ENCODE measurements at places on chromosomes 13 and 19.

DNA sequence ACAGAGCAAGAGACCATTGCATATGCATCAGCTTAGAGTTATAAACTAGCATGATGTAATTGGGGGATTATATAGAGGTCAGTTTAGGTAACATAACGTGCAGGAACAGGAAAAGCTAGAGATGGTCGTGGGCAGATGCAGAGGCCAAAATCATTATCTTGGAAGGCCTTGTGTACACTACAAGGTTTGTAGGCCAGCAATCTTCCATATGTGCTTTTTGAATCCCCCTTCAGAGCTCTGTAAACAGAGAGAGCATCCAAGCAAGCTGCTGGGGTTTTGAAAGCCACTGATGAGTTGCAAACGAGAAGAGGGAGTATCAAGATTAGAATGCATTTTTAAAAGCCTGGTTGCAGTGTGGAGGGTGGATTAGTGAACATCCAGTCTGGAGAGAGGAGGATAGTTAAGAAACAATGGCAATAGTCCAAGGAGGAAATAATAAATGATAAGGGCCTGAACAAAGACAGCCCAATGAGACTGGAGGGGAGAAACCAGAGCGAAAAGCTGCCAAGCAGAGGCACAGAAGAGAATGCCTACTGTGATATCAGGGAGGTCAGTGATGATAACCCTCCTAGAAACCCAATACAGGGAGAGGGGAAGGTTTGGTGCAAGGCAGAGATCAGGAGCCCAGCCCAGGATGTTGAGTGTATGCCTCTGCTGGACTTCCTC lies 109.6 kb downstream of the ZAR1L start:
- no peak for DNase-seq

DNA sequence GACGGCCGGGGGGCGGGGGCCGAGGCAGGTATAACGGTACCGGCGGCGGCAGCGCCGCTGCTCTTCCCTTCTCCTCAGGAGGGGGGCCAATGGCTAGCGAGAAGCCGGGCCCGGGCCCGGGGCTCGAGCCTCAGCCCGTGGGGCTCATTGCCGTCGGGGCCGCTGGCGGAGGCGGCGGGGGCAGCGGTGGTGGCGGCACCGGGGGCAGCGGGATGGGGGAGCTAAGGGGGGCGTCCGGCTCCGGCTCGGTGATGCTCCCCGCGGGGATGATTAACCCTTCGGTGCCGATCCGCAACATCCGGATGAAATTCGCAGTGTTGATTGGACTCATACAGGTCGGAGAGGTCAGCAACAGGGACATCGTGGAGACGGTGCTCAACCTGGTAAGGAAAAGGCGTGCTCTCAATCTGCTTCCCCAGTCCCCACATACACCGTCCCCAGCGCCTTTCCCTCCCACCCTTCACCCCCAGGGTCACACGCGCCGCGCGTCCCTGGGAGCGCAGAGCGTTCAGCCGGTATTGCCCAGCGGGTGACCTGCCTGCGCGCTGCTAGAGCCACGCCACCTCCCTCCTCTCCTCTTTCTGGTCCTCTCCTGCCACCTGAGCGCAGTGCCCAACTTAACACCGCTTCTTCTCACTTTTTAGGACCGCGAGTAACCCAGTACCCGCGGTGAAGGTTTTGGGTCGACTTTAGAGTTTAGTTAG lies 814 bp downstream of the NBEA start:
- no peak for DNase-seq

- DNase-seq: no peak
Measured at GRCh38 chr13:24050292-24050711, 110.2 kb upstream of the SPATA13 start.

DNA sequence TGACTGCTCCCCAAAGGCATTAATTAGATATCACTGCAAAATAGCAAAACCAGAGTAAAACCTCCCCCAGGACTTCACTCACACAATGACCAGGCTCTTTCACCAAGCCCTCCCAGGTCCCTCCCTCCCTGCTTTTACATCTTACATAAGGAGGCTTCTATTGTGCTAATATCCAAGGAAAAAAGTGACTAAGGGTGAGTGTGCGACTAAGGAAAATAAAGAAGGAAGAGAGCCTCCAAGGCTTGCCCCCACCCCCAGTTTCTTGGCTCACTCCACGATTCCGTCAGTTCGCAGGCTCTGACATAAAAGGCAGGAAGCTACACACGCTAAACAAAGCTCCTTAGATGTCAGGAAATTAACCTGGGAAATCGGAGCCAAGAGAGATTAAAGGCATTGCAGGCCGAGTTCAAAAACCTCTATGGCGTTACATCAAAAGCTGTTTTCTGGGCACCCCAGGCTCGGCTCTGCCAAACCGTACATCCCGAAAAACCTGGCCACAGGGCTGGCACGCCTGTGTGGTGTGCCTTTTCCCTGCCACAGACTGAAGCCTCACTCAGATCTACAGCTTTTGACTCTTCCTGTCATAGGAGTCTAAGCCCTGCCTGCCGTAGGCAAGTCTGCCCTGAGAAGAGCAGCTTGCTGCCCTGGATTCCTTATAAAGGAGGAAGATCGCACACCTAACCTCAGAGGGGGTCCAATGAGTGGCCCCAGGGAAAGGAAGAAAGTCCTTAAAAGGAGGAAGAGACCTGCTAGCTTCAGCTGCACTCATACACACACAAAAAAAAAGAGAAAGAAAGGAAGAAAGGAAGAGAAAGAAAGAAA lies 67.0 kb upstream of the SERP2 start:
- DNase-seq: no peak

- no peak for DNase-seq
Measured at GRCh38 chr13:75812751-75813181, 176.6 kb downstream of the LMO7 start.

DNA sequence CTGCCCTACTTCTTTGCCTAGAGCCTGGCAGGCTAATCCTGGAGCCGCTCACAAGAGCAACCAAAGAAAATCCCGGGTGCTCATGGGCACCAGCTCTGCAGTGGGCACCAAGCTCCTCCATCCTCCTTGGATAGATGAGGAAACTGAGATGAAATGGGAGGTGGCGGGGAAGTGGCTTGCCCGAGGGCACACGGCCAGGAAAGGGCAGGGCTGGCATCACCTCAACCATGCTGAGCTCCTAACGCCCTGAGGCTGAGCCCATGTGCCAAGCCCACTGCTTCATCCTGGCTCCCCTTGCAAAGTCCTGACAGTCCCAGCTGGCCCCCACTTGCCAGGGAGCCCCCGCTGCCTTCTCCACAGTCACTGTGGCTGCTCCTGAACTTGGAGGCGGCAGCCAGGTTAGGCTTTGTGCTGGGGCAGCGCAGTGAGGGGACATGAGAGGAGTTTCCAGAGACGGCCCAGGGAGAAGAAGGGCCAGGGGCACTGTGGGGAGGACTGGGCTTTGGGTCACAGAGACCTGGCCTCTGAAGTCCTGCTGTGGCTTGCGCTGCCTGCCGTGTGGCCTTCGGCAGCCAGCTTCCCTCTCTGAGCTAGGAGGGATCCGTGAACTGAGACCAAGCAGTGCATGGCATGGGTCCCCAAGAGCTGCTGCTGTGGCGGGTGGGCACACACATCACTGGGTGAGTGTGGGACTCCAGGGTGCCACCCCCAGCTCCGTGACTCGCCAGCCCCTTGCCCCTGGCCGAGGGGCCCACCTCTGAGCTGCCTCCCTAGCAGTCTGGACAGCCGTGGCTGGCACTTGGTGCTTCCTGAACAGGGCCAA lies 17.5 kb downstream of the TMED1 start:
- DNase-seq: no peak

DNA sequence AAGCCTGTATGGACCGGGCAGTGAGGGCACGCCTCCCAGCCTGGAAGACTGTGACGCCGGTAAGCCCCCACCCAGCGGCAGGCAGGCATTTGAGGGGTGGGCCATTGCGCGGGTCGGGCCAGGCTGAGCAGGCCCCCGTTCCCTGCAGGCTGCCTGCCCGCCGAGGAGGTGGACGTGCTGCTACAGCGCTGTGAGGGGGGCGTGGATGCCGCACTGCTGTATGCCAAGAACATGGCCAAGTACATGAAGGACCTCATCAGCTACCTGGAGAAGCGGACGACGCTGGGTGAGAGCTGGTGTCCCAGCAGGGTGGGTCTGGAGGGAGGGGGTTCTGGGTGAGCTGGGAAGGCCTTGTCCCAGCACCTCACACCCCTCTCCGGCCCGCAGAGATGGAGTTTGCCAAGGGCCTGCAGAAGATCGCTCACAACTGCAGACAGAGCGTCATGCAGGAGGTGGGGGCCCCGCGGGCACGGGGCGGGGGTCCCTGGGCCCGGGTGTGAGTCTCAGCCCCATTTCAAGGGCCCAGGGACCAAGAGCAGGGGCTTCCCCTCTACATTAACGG lies 7.1 kb downstream of the ARHGAP45 start:
- DNase-seq: no peak

DNA sequence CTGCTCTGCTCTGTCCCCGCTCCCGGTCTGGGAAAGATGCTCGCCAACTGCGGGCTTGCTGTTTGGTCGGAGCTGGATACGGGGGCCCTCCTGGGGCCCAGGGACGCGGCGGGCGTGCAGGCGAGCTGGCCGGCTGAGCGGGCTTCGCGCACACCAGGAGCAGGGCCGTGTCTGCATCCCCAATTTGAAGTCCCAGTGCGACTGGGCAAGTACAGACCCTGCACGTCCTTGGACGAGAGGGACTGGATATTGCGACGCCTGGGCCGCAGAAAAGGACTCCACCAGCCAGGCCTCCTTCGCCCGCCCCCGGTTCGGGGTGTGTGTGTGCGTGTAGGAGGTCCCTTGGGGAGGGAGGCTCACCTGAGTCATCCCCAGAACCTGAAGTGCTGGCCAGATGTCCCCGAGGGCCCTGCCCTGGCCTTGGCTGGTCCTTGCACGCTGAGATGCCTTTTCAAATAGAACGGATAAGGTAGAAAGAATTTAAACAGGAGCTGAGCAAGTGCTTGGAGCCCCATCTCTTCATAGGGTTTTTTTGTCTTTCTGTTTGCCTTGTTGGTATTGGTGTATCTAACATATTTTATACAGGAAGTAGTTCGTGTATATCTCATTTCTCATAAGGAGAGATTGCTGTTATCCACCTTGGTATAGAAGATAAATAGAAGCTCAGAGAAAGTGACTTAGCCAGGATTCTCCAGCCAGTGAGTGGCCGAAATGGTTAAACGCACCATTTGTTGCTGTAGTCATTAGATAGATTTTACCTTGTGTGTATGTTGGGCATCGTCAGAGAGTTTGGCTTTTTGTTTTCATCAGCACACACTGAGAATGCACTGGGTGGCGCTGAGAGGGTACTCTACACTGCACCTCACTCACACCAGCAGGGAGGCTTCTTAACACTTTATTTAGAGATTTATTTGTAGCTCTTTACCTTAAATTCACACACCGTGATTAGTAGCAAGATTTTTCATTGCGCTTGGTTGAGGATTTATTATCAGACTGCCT lies 1.1 kb downstream of the NAXD start:
- DNase-seq: peak; percentile 73

GRCh38 chr13:76647550-76647949 lies 238.7 kb downstream of the KCTD12 start:
- DNase-seq: no peak

GRCh38 chr13:87680298-87680697 lies 9.1 kb downstream of the SLITRK5 start:
- DNase-seq: no peak

DNA sequence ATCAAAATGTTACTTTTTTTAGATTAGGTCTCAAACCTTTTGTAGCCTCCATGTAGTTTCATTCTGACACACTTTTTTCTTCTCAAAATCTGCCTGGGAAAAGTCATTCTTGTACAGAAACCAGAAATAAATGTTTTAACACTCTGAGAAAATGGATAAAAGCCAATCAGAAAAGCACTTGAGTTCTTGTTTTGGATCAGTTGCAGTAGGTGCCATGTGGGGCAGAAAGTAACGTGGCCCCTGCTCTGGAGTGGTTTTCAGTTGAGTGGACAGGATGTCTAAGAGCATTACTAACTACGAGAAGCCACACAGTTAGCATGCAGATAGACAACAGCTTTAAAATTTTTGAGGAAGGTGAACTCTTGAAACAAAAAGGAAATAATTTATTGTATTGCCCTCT lies 19.1 kb downstream of the GPR183 start:
- no peak for DNase-seq

GRCh38 chr13:99802416-99802815 lies 169.2 kb downstream of the ZIC5 start:
- no peak for DNase-seq

- DNase-seq: no peak
Measured at GRCh38 chr13:88144580-88144979, 473.4 kb downstream of the SLITRK5 start.

DNA sequence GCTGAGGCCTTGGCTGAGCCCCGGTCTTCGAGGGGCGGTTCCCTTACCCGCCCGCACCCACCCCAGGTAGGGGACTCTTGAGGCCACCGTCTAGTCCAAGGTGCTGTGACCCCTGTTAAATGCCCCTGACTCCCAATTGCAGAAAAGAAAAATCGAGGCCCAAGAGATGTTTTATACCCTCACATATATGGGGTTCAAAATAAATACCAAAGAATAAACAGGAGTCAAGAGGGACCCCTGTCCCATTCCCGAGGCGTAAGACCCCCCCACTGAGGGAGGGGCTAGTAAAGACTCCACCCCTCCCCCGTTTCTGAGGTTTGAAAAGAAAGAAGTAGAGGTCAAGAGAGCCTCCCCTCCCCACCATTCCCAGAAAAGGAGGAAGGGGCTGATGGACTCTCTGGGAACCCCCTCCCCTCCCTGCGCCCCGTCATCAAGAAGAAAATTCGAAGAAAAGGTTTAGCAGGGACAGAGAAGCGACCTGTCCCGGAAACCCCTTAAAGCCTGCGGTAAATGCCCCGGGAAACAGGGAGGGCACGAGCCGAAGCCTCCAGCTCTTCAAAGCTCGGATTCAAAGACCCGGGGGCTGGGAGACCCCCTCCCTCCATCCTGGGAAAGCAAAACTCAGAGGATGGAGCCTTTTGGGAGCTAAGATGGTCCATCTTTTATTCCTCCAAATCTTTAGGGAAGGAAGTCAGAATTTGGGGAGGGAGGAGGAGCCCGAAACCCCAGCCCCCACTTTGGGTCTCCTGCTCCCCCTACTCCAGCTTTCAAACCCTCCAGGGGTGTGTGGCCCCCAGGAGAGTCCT lies 755 bp upstream of the RAB3A start:
- peak; percentile 84 for DNase-seq

DNA sequence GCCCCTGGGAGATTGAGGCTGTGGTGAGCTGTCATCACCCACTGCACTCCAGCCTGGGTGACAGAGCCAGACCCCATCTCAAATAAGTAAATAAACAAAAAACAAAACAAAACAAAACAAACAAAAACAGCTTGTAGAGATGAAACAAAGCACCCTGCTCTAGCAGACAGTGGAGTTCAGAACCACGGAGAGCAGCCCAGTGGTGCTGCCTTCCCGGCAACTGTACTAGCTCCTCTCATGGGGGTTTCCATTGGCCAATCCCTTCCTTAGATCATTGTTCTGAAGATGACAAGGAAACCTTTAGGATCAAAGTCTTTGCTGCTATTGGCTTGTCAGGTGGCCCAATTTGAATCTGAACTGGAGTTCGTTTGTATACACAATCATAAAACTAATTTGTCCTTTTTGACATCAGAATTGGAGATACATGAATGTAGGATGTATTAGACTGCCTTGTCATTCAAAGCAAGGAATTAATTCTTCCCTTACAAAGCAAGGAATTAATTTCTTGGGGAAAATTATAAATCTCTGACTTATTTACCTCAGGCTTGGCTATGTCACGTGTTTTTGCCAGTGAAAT lies 19.7 kb upstream of the SYCN start:
- no peak for DNase-seq

- no peak for DNase-seq
Measured at GRCh38 chr19:12695514-12695913, 917 bp downstream of the FBXW9 start.

All from stimulated activated effector memory CD8-positive, alpha-beta T cell treated with anti-CD3 and anti-CD28 coated beads, Interleukin-12 subunit alpha, Interleukin-12 subunit beta, amount 100 ng/mL, for 72 hours (primary cell).